ENCODE measurements at places on chromosomes 16 and 17. TPM values are rescaled to one million over a fixed set of nuclear protein-coding genes. Genes with fewer than 3 reads are reported as not detected.

Gene TLCD2
- total RNA-seq, result 0.81 TPM

Gene PRAC2
- not detected for total RNA-seq

Gene TOX3
- total RNA-seq, result not detected

Gene IRX3
- total RNA-seq, result 3.5 TPM

Gene KRT23
- not detected for total RNA-seq

Gene RNPS1
- total RNA-seq, result 163 TPM

Gene ARHGAP44
- 1.6 TPM for total RNA-seq

Gene DNAJA3
- 114 TPM for total RNA-seq

Gene MMP28
- 10.3 TPM for total RNA-seq

Gene ABCA6
- total RNA-seq, result 82.3 TPM

Gene KIF2B
- not detected for total RNA-seq

Gene SMTNL2
- 588 TPM for total RNA-seq

Gene CTF1
- 2.3 TPM for total RNA-seq

Gene NETO2
- 1.9 TPM for total RNA-seq

Gene RILP
- 58.7 TPM for total RNA-seq

Gene MYH1
- 1,569 TPM for total RNA-seq

Gene TBX21
- 0.98 TPM for total RNA-seq

Gene EFNB3
- not detected for total RNA-seq

Gene BAIAP2
- 7.3 TPM for total RNA-seq

Gene ZNF594
- 2.9 TPM for total RNA-seq

Measured in gastrocnemius medialis (tissue), 4 donors.